ENCODE measurements at places on chromosomes 13 and 19.

DNA sequence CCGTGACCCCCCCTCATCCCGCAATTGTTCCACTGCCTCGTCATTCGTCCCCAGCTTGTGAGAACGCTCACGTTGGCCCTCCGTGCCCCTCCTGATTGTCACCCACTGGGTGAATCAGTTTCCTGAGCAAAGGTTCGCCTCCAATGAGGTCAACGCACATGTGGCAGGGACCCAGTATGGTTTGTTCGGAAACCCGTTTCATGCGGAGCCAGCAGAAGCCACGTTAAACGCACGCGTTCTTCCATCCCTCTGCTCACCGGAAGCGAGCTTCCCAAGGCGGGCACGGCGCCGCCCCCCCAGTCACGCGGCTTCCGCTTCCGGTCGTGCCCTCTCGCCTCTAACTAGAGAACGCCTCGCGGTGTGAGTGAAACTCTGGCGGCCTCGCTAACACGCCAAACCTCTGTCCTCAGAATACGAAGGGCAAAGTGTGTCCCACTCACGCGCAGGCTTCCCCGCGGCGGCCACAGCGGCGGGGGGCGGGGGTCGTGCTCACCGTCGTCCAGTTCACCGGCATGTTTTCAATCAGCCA, 18.0 kb upstream of the CFAP97D2 start:
- DNase-seq, result no peak

- DNase-seq, result no peak
These were observed 68.6 kb downstream of the RASA3 start for GRCh38 chr13:114063545-114064449.

DNA sequence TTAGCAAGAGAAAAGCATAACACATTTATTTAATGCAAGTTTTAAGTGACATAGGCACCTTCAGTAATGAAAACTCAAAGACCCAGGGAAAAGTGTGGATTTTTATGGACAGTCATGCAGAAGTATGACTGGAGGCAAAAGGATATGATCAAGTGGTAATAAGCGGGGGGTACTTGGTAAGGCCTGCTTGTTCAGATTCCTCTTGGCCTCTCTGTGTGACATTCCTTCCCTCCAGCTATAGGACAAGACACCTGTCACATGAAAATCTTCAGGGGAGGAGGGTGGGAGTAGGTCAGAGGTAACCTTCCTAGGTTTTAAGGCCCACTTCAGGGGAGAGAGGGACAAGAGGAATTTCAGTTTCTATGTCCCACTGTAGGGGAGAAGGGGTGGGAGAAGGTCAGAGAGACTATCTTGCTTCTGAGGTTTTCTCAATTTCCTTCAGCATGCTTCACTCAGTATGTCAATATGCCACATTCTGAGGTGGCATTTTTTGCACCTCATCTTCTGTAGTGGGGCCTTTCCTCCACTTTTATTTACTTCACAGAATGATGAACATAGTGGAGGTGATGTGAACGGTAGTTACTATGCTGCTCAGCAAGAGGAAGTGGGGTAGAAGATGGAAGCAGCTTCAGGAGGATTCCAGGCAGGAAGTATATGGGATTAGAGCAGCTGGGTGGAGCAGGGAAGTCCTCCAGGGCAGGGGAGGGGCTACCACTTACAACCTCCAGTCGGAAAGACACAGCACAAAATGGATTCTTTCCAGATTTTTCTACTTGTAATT, 73.2 kb upstream of the RFC3 start:
- DNase-seq, result no peak

DNA sequence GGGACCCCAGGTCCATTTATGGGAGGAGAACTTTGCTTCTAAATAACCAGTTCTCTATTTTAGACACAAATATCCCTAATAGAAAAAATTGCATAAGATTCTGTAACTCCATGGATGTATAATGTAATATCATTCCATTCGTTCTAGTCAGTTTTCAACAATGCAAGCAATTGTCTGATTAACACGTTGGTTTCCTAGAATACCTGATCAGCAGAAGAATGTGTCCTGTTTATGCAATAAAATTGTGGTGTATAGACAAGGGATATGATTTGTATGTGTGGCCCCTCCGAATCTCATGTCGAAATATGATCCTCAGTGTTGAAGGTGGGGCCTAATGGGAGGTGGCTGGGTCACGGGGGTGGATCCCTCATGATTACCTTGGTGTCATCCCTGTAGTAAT, 62.1 kb downstream of the RUBCNL start:
- DNase-seq, result no peak

GRCh38 chr19:11747277-11747676, 8.5 kb upstream of the ZNF823 start:
- no peak for DNase-seq

GRCh38 chr13:30300596-30300995, 6.8 kb downstream of the KATNAL1 start:
- no peak for DNase-seq

GRCh38 chr19:34804115-34804514, 31.1 kb upstream of the ZNF599 start:
- no peak for DNase-seq

- no peak for DNase-seq
These were observed 920 bp upstream of the TIMM13 start for GRCh38 chr19:2428321-2428690.

- no peak for DNase-seq
These were observed 128.9 kb upstream of the KLHL1 start for GRCh38 chr13:70237131-70237530.

DNA sequence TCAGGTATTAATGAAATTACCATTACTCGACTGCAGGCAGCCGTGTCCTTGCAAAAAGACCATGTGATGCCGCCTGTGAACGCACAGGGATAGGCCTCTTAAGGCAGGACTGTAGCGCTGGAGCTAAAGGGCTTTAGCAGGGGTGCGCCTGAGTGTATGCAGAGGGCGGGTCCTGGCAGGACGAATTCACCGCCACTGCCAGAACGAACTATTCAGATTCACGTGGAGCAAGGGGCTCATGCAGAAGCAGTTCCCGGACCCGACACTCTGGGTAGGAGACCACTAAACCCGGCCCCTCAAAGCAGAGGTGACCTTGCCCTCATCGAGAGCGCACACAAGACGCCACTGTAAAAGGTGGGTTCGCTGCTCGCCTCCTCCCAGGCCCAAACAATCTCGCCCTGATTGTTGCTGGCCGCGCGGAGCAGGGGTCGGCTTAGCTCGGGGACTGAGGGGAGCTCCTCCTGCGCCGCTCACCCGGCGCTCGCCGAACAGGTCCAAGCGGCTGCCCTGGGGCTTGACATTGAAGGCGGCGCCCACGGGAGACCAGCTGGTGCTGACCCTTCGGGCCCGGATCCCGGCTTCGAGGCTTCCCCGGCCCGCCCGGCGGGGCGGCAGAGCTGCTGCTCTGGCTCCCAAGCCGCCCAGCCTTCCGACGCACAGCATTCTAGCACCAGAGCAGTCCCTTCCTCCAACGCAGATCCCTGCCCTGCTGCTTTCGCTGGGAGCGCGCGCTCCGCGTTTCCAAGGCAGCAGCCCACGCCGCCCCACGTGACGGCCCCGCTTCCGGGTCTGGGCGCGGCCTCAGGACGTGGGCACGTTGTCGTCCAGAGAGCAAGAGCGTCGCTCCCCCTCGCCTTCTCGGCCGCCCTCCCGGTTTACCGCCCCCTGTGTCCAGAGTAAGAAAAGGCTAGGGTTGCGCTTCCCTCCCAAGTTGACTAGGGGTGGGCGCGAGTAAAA, at the start of gene MIPEP:
TSS of gene MIPEP (minus strand) at position 743 of the 957 bp plus-strand sequence. CDS start at position 663, 80 bp downstream.
- peak; percentile 66 for DNase-seq

DNA sequence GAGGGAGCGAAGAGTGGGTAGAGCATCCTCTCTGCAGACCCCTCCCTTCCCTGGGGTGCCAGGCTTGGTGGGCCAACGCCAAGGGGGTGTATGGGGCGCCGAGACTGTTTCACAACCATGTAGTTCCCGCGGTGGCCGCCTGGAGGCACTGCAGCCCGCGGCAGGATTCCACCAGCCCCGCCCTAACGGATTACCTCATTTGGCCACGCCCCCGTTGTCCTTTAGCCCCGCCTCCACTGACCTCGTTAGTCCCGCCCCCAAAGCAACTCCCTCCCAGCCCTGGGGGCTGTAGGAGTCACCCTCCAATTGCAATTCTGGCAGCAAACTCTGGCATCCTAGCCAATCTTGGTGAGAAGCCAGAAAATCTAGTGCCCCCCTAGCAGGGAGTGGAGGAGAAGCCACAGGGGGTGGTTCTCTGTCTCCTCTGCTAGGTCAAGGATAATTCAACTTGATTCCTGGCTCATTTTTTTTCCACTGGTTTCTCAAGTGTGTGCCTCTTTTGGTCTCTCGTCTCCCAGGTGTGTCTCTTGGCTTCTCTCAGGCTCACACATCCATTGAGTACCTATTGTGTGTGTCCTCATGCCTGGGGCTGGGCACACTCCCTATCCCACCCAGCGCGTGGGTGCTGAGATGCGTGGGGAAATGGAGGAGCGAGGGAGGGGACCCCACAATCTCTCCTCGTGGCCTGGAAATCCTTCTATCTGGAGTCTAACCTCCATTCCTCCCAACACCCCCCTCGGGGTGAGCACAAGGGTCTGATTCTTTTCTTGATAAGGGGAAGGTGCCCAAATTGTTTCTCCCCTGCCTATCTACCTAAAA, 2.0 kb downstream of the OLFM2 start:
- DNase-seq, result peak; percentile 33

GRCh38 chr13:45861322-45861721, 9.8 kb upstream of the SIAH3 start:
- DNase-seq, result no peak

DNA sequence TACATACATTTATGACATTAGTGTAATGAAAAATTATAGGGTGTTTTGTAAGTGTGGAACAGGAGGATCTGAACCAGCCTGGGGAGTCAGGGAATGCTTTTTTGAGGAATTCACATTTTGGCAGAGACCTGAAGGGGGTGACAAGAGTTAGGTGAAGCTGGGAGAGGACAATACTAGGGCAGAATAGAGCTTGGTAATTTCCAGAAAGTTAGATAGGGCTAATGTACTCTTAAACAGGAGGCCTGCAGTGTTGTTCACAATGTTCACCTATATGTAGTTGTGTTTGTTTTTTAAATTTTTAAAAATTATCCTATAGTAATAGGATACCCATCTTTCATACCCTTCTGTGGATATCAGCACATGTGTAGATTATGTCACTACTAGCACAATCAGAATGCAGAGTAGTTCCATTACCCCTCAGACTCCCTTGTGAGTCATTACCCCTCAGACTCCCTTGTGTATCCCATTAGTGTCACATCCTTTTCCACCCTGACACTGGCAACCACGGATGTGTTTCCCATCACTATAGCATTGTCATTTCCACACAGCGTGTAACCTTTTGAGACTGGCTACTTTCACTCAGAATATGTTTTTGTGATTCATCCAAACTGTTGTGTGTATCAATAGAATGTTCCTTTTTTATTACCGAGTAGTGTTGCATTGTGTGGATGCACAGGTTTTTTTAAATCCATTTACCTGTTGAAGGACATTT, 43.1 kb downstream of the PCCA start:
- no peak for DNase-seq

DNA sequence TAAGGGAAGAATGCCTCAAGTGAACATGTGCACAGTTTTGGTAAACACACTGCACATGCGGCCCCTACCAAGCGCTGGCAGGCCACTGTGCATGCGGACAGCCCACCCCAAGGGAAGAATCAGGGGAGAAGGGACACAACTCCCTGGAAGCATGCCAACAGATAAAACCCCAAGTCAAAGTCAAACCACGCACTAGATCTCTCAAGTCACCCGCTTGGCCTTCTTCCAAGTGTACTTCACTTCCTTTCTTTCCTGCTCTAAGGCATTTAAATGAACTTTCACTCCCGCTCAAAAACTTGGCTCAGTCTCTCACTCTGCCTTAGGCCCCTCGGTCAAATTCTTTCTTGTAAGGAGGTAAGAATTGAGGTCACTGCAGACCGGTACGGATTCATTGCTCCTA, 4.6 kb upstream of the RFXAP start:
- DNase-seq, result no peak

DNA sequence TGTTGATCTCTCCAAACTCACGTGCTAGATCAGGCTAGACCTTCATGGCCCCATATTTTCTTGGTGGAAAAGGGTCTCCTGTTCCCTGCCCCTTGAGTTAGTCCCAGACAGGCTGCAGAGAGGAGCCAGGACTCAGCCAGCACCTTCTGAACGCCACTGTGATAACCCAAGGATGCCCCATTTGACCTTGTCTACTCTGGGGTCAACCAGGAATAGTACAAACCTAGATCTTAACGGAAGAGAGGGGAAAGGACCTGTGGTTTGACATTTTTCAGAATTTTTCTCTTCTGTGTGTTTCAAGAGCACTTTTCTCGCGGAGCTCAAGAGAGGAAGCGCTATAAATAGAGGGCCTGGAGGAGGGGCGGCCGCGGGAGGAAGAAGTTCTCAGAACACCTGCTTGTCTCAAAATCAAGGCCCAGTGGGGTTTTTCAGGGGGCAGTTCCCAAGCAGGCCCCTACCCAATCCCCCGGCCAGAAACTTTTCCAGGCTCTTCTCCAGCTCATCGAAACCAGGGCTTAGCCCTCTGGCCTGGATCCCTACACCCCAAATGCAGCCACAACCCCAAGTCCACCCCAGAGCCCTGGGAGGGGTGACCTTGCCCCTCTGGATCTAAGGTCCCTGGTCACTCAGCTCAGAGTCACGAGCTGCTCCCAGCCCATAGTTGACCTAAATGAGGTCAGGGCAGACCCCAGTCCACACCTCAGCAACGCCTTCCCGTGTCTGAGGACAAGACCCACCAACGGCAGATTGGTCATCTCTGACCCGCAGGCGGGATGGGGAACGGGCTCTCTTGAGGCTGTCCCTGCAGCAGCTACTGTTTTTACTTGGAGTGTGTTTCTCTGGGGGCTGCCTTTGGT, 75.6 kb upstream of the TM9SF2 start:
- no peak for DNase-seq

DNA sequence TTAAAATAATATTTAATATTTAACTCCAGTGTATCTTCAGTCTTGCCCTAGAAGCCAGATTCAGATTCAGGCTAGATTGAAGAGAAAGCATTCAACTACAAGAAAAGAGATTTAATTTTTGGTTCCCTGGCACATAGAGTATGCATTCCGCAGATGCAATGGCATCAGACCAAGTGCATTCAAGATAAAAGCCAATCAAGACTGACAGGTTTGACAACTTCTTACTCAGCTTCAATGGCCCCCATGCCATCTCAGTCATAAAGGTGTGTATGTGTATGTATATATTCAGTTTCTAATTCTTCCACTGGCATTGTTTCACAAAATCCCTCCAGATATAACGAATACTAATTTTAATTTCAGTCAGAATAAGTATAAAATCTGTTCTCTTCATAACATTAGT, 650.8 kb upstream of the GPC6 start:
- no peak for DNase-seq

- no peak for DNase-seq
These were observed 3.3 kb downstream of the SWSAP1 start for GRCh38 chr19:11377756-11378155.

GRCh38 chr13:96652506-96652905, 341.8 kb downstream of the OXGR1 start:
- no peak for DNase-seq

DNA sequence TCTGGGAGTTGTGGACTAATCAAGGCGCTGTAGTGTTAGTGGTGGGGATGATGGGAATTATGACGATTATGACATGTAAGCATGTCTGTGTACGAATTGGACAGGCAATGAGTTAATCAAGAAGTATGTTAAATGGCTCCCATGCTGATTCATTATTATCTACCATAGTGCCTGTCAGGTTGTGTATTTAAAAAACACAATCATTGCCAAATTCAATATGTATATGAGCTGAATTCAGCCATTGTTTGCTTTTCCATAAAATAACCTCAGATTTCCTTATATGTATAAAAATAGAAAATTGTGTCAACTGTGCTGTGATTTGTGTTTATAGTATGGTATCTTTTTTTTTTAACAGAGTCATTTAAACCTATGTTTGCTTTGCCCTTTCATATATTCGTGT, 37.1 kb downstream of the PCCA start:
- no peak for DNase-seq

- DNase-seq, result no peak
These were observed 32.2 kb upstream of the ZNF726 start for GRCh38 chr19:23882493-23882892.

GRCh38 chr19:18108897-18109296, 11.3 kb downstream of the MAST3 start:
- no peak for DNase-seq

Measured in GOT3 (cell line).